ENCODE measurements at places on chromosomes 12 and 14.
A peak's percentile ranks its signal among the peaks of the same experiment; 100 is the strongest.

DNA sequence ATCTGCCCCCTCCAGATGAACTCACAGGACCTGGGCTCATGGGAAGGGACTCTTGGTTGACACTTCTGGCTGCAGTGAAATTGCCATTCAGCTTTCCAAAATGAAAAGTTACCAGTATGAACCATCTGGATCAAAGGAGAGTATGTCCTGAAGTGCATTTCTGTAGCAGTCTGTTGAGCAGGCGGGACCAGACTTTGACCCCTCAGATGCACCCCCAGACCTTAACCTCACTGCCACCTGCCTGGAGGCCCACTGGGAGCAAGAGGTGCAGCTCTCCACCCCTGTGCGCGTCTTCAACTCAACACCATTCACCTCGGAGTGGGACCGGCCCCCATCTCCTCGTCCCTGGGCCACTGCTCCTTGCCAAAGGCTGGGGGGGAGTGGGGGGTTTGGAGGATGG, 55.0 kb downstream of the MOK start:
- no peak for DNase-seq

DNA sequence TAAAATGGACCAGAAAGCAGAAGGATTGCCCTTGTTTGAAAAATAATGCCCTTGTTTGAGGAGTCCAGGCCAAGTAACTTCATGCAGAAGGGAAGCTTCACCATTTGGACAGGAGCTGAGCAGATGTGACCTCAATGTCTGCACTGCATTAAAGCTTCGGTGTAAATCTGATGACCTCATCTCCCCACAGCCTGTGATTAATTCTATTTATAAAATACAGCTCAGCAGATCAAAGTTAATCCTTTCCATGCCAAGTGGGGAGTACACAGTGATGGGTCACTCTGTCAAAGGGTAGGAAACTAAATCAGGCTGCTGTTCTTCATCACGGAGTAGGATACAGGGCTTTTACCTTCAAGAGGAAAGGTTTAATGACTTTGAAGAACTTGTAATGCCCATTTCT, 533.7 kb downstream of the RPS29 start:
- DNase-seq = peak; percentile 68

DNA sequence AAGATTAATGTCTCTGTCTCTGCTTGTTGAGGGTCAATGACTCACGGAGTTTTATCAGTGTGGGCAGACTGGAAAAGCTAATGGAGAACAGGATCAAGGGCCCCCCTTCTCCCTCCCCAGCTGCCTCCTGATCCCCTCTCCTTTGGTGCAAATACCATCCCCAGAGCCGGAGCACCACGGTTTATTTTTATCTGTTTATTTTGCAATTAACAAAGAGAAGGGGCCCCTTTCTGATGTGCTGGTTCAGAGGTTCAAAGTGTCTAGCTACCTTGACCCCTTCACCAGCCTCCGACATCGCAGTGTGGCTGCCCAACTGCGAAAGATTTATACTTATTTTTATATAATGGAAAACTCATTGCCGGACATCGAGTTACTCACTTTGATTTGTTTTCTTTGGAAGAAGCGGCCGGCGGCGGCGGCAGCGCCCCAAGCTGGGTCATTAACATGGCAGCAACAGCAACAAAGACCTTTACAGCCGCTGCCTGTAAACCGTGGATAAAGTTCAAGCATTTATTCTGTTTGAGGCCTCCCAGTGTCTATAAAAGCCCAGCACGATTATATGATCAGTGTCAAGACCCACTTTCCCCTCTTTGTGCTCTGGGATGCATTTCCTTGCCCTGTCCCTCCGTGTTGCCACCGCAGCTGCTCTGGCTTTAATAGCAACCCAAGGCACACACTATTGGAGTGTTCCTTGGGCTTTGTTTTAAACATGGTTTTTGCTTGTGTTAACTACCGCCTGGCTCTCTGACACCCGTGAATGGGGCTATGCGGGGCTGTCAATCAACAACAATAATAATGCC, 47.4 kb upstream of the PARP11 start:
- DNase-seq = no peak

DNA sequence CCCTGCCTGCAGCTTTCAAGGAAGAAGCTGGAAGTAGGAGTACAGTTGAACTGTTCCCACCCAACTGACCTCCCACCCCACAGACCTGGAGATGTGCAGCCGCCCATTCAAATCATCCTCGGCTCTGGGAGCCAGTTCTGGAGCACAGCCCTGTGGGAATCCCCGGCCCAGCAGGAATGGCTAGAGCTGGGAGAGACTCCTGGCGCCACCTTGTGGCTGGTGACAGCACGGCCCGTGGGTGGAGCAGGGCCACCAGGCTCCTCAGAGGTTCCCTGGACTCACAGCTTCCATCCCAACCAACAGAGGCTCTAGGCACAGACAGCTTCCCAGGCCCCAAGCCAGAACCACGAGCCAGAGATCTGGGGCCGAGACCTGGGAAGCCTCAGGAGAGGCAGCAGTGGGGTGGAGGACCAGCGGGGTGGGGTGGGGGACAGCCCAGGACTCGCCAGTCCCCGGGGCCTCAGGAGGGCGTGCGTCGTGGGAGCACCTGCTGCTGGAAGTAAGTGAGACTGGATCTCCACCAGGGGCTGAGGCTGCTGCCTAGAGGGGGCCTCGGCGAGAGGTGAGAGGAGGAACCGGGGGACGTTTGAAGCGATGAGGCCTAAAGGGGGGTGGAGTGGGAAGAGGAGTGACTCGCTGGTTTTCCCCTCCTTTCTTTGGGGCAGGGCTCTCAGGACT, 43.4 kb downstream of the RNF34 start:
- peak; percentile 76 for DNase-seq

DNA sequence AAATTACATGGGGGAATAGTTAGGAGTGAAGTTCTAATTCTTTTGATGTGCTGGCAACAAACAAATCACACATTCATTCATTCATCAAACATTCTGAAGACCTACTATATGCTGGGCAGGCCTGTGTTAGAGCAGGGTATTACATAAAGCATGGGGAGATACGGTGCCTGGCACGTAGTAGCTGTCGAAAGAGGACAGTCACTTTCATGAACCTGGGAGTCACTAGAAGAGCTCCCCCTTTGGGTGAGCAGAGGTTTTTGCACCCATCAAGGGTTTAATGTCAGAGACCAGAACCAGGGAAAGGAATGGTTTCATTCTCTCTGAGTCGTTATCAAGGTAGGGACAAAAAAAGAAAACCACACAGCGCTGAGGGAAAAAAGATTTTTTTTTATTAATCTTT, 10.0 kb downstream of the LHX5 start:
- DNase-seq = peak; percentile 46

- DNase-seq = no peak
Observed at GRCh38 chr12:91763654-91764370, 381.8 kb downstream of the BTG1 start.

DNA sequence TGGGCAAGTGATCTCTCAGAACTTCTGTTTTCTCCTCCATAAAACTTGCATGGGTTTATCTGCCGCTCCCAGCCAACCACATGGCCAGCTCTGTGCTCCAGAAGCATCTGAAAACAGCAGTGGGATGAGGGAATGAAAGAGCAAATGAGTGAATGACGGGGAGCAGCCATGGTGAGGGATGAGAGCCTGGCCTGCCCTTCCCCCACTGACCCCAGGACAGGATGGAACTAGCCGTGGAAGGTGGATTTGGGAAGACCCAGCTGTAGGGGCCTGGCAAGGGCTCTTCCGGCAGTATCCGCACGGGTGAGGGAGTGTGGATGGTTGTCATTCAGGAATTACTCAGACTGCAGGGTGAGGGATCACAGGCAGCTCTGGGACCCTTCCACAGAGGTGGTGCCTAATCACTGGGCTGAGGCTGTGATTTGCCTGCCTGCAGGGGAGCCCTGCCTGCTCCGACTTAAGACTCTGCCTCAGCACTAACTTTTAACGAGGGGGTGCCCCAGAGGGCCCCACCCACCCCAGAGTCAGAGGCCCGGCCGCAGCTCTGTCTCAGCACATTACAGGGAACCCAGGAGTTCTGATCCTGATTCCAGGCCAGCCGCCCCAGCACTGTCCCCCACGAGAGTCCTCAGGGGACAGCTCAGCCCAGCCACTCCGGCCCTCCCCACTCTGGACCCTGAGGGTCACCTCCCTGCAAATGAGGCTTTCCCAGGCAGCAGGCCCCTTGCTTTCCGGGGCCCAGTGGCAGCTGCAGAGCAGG, 136.8 kb upstream of the C14orf180 start:
- no peak for DNase-seq

DNA sequence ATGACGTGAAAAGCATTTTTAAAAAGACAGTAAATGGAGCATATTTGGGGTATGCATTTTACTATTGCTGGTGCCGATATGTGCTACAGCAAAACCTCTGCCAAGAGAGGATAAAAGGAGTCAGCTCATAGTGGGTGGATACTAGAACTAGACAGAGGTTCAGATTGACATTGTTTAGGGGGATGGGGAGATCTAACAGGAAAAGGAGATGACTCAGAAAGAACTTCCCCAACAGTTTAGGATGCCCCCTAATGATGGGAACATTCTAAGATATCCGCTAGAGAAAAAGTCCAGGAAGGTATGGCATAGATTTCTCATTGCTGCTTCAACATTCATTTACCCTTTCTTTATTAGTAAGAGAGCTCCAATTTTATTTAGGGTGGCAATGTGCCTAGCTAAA, 110.5 kb upstream of the CLEC14A start:
- no peak for DNase-seq

DNA sequence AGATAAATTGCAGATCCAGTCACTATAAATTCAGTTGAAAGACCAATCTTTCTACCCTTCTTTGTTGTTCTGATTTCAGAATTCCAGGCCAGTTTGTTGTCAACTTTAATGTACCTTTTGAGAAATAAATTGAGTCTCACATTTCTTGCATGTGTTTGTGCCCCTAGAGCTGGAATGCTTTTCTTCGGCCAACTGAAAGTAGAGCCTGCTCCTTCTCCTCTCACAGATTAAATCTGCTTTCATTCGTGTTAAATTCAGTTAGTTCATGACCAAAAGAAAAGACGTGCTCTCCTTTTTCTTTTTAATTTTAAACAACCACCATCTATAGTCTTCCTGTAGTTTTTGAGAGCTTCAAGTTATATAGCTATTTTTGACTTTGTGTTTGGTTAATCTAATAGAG, 22.9 kb downstream of the SOCS2 start:
- DNase-seq = no peak

GRCh38 chr14:24317141-24317928, 6.0 kb downstream of the LTB4R start:
- no peak for DNase-seq

GRCh38 chr14:20347747-20348146, 4.3 kb downstream of the PARP2 start:
- DNase-seq = no peak

DNA sequence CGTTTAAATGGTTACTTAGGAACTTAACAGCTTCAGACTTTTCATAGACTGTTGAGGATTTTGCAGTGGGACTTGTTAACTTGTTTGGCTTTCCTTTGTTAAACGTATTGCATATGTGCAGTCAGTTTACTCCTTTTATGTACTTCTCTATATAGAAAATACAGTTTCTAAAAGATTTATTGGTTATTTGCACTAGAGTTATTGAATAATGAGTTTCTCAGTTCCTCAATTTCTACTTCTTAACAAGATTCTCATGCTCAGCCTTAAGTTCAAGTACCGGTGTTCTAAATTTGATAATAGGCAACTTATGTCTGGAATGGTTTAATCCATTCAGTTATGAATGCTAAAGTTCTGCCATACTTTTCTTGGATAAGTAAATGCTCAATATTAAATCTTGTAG, 919 bp downstream of the PSMA3 start:
- DNase-seq = peak; percentile 43

DNA sequence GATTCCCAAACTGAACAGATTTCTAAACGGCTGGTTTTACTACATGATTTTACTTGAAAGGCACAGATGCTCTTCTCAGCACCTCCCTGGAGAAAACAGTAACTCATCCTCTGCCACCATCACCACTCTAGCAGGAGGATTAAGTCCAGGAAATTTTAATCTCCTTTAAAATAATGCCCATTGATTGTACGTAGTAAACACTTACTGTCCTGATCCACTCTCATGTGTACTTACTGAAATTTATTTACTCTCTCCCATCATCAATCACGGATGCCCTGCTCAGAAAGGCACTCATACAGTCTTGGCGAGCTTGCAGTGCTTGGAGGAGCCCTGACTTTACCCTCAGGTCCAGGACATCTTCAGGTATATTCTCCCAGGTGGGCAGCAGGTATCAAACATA, 239.8 kb upstream of the EGLN3 start:
- DNase-seq = no peak

GRCh38 chr12:54033980-54034784, 1.3 kb downstream of the HOXC5 start:
- no peak for DNase-seq

- DNase-seq = peak; percentile 25
Observed at GRCh38 chr12:12523229-12523628, 39.4 kb downstream of the DUSP16 start.

DNA sequence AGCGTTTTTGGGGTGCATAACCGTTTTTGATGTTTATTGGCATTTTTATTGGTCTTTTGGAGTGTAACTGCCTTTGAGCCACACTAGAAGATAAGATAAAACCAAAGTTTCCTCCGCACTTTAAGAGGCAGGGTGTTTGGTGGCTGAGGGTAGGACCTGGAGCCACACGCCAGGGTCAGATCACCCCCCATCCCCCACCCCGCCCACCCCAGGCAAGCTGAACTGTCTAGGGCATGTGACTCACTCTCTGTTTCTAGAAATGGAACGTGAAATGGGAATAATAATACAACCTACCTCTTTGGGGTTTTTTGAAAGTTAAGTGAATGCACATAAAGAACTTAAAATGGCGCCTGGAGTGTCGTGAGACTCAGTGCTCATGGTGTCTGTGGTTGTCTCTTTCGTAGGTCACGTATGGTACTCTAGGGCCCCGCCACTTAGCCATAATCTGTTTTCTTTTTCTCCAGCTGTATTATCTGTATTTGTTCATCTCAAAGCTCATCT, 56.0 kb downstream of the PPP2R5C start:
- no peak for DNase-seq

- no peak for DNase-seq
Observed at GRCh38 chr14:103378038-103378854, 7.0 kb upstream of the MARK3 start.

GRCh38 chr12:7933255-7933726, 2.7 kb downstream of the SLC2A3 start:
- peak; percentile 74 for DNase-seq

GRCh38 chr14:102986810-102987579, 64.5 kb downstream of the AMN start:
- DNase-seq = no peak

- no peak for DNase-seq
Observed at GRCh38 chr12:110312581-110313360, 31.7 kb downstream of the ATP2A2 start.

DNA sequence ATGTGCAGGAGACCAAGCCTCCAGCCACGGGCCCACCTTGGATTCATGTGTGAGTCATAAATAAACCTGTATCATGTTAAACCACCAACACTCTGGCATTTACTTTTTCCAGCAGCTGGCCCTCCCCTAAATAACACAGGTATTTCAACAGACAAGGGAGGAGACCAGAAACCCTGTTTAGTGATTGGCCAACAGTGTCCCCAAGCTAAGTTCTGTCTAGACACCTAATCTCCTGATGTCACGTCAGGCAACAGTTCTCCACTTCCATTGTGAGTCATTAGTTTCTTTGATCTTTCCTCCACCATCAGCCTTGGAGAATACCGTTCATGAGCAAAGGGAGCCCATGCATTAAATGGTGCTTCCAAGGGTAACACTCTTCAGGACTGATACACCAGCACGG, 196.9 kb downstream of the TMEM132C start:
- no peak for DNase-seq

Data from NCI-H69 (cell line).